ENCODE measurements at places on chromosomes 7 and 10.

DNA sequence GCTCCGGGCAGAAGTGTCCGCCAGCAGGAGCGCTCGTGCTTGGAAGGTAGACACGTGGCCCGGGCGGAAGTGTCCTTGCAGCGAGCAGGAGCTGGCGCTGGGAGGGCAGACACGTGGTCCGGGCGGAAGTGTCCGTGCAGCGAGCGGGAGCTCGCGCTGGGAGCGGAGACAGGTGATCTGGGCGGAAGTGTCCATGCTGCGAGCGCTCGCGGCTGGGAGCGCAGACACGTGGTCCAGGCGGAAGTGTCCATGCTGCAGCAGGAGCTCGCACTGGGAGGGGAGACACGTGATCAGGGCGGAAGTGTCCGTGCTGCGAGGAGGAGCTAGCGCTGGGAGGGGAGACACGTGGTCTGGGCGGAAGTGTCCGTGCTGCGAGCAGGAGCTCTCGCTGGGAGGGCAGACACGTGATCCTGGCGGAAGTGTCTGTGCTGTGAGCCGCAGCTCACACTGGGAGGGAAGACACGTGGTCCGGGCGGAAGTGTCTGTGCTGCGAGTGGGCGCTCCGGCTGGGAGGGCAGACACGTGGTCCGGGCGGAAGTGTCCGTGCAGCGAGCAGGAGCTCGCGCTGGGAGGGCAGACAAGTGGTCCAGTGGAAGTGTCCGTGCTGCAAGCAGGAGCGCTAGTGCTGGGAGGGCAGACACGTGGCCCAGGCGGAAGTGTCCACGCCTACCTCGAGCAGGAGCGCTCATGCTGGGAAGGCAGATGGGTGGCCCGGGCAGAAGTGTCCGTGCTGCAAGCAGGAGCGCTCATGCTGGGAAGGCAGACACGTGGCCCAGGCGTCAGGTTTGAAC lies 41.1 kb upstream of the PRKAR1B start:
- DNase-seq, result no peak

DNA sequence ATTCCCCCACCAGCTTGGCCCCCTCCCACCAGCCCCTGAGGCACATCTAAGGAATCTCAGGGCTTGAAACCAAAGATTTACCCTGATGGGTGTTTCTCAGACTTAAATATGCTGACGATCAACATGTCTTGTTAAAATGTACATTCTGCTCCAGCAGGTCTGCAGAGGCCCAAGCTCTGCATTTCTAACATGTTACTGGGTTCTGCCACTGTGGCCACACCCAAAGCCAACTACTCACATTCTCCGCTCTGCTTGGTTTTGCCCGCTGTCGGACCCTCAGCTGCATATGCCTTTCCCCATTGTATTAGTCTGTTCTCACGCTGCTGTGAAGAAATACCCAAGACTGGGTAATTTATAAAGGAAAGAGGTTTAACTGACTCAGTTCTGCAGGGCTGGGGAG lies 8.9 kb downstream of the PIP4K2A start:
- DNase-seq, result no peak

GRCh38 chr10:99582255-99582770 lies 37.9 kb downstream of the SLC25A28 start:
- DNase-seq, result no peak

GRCh38 chr7:115789901-115790300 lies 240.7 kb downstream of the TFEC start:
- DNase-seq, result no peak

DNA sequence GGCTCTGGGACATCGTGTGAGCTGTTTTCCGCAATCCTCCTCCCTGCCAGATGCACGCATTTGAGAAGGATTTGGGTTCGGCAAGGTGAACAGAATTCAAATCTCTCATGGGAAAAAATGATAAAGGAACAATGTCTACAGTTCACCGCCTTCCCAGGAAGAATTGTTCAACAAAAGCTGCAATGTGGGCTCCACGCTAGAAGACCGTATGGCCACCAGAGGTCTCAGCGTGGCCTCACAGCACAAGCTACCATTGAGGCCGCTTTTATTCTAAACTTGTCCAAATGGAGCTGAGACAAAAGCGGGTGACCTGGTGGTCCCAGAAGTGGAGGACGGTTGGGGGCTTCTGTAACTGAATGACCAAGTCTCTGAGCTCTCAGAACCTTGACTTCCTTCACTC lies 733.1 kb downstream of the PARD3 start:
- DNase-seq, result no peak

- DNase-seq, result no peak
Measured at GRCh38 chr7:21300692-21301091, 127.2 kb upstream of the SP4 start.

GRCh38 chr7:142871260-142872105 lies 14.1 kb downstream of the TRPV6 start:
- no peak for DNase-seq

GRCh38 chr7:17326378-17326777 lies 27.9 kb downstream of the AHR start:
- DNase-seq, result no peak

DNA sequence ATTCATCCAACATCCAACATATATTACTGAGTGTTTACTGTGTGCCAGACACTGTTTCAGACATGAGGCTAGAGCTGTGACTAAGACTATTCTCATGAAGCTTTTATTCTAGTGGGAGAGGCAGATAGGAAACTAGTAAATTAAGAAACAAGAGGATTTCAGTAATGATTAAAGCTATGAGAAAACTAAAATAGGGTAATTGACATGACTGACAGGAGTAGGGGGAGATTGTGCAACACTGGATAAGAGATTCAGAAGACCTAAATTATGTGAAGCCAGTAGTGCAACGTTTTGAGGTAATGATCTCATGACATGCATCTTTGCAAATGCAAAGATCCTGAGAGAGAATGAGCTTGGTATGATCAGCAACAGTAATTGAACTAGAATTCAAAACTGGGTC lies 48.6 kb upstream of the MKLN1 start:
- no peak for DNase-seq

DNA sequence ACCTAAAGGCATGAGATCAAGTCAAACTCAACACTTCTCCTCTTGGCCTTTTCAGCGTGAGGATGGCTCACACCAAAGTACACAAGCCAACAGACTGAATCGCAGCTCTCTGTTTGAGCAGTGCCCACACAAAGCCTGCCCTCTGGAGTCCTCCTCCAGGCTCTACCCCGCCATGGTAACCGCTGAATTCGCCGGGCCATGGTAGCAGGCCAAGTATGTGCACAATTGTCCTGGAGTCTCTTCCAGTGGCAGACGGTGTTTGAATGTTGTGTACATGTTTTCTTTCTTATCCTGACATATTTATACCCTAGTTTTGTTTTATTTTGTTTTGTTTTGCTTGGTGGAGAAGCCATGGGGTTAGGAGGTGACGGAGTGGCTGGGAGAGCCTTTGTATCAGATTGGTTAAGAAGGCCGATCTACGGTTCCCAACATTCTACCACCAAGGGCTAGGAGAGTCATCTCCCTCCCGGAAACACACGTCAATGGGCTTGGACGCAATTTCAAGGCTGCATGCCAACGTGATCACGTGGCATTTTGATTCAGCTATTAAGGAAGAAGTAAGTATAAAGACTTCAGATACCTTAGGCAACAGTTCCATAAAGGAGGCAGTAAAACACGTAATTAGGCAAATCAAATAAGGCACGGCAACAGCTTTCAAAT lies 12.1 kb upstream of the SHH start:
- no peak for DNase-seq

DNA sequence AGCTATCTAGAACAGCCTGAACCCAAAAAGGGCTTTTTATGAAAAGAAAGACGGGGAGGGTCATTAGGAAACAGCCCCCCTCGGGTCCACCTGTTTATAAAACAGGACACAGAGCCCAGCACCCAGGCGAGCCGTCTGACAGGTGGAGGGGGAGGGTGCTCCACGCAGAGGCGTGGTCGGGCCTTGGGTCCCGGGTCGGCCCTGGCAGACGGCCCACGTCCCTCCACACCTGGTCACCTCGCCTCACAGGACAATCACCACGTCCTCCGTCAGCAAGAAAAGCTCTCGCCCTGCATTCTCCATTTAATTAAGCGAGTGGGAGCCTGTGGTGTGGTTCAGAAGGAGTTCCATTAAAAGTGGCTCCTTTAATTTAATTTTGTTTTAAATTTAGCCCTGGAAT lies 42.3 kb upstream of the FOXL3 start:
- DNase-seq, result no peak

DNA sequence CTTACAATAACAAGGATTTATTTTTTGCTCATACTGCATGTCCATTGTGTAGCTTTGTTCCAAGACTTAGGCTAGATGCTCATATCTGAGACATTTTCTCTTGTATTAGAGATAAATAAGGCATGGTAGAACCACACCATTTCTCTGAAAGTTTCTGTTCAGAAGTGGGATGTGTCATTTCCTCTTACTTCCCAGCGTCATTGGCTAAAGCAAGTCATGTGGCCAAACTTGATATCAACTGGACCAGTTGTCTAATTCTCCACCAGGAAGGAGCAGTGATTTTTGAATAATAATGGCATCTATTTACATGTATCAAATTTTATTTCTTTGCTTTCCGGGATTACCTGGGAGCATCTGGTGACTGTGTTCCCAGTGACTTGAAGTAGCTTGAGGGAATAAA lies 38.3 kb downstream of the AHCYL2 start:
- no peak for DNase-seq

DNA sequence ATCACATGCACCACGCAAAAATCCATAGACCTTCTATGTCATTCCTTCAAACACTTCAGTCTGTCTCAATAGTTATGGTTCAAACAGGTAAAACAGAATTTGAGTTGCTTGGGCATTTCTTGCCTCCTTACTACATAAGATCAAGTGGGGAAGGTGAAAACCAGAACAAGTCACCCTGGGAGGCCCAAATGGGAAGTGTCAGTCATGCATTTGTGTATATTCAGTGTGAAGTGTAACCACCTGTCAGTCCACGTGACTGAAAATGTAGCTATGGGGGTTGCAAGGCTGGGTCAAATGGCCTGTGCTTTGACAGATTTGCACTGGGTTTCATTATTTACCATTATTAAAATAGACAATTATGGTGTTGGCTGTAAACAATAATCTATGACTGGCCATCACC lies 176.6 kb upstream of the VIPR2 start:
- DNase-seq, result no peak

DNA sequence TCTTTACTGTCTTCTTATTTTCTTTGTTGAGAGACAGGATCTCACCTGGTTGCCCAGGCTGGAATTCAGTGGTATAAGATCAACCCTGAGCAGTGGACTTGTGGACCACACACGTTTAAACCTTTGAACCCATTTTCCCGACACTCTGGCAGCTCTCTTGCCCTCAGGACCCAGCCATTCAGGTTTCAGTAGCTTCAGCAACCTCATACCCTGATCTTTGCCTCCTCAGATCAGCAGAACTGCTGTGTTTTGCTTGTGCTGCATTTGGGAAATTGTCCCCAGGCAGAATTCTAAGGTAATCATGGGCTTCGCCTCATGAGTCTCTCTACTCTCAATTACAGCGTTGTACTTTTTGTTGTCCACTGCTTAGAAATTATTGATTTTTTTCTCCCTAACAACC lies 317.6 kb upstream of the KIAA1217 start:
- no peak for DNase-seq

- no peak for DNase-seq
Measured at GRCh38 chr7:36283181-36283580, 106.5 kb upstream of the ANLN start.

- no peak for DNase-seq
Measured at GRCh38 chr7:49763791-49764190, 9.6 kb upstream of the VWC2 start.

GRCh38 chr10:813286-813685 lies 118.2 kb downstream of the LARP4B start:
- DNase-seq, result no peak

DNA sequence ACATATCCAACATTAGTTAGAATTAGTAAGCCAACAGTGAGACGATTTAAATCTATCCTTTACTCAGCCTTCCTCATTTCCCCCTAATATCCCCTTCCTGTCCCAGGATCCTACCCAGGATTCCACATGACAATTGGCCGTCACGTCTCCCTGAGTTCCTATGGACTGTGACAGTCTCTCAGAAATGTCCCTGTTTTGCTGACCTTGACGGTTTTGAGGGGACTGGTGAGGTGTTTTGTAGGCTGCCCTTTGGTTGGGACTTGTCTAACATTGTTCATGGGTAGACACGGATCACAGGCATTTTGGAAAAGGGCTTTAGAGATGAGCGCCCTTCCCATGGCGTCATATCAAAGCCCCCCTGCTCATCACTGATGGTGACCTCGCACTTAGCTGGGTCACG lies 162.8 kb downstream of the ZMYND11 start:
- DNase-seq, result no peak

GRCh38 chr7:96069401-96069800 lies 252.5 kb downstream of the SLC25A13 start:
- no peak for DNase-seq

- DNase-seq, result no peak
Measured at GRCh38 chr7:150685219-150686029, at the start of gene GIMAP2. TSS of gene GIMAP2 (plus strand) at chr7:150685706. CDS start at chr7:150687060, 1,354 bp downstream.

GRCh38 chr7:118029826-118030422 lies 154.0 kb upstream of the LSM8 start:
- no peak for DNase-seq

- no peak for DNase-seq
Measured at GRCh38 chr10:78974617-78975317, 94.0 kb upstream of the ZMIZ1 start.

GRCh38 chr10:71970869-71971268 lies 6.7 kb downstream of the CHST3 start:
- DNase-seq, result no peak

- no peak for DNase-seq
Measured at GRCh38 chr10:104510644-104511043, 130.4 kb upstream of the SORCS3 start.

DNA sequence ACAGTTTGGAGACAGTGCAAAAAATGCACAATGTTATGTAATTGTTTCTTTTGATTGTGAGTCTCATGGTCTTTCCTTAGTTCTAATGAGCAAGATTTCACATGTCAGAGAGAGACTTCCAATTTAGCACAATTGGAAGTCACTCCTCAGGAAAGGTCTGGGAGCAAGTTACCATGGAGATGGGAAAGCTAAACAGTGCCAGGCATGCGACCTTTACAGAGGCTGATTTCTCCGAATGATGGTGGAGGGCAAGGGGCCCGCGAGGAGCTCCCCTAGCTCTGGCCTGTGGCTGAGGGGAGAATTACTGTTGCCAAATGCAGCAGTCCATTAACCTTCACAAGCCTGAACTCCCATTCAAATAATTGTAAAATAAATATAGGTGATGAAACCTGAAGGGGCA lies 59.3 kb downstream of the CDCA7L start:
- DNase-seq, result no peak

DNA sequence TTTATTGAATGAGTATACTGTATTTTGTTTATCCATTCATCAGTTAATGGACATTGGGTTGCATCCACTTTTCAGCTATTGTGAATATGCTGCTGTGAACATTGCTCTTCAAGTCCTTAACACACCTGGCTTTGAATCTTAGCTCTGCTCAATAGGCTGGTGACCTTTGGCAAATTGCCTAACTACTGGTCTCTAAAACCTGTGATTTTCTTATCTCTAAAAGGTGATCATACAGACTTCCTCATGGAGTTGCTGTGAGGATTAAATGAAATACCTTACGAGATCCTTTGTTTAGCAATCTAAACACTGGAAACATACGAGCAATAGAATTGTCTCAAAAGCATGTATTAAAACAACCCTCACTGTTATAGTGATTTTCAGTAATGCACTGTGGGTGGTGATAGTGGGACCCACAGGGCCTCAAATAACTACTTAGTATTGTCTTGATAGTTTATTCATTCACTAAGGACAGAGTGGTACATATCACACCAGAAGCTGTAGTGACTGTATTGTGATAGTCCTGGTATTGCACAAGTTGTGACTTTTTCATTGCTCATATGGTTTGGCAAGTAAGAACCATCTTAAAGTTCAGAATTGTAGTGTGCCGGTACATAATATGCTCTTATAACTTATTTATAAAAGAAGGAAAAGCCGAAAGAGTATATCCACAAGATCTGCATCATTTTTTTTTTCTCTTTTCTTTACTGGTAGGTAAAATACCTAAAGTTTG lies 257.6 kb downstream of the EXOC4 start:
- DNase-seq, result no peak
